ENCODE measurements at places on chromosomes 6 and 20.

GRCh38 chr20:49983123-49983847, 505 bp downstream of the SNAI1 start:
- no peak for DNase-seq

GRCh38 chr6:167079853-167080297, 43.0 kb upstream of the CCR6 start:
- no peak for DNase-seq

- DNase-seq = no peak
Observed at GRCh38 chr6:75299801-75300530, 15.4 kb upstream of the TMEM30A start.

GRCh38 chr6:6105472-6106036, 98.8 kb upstream of the NRN1 start:
- DNase-seq = no peak

GRCh38 chr6:163311830-163312229, 102.7 kb upstream of the QKI start:
- no peak for DNase-seq

- no peak for DNase-seq
Observed at GRCh38 chr6:106501960-106502371, 127.3 kb downstream of the RTN4IP1 start.

DNA sequence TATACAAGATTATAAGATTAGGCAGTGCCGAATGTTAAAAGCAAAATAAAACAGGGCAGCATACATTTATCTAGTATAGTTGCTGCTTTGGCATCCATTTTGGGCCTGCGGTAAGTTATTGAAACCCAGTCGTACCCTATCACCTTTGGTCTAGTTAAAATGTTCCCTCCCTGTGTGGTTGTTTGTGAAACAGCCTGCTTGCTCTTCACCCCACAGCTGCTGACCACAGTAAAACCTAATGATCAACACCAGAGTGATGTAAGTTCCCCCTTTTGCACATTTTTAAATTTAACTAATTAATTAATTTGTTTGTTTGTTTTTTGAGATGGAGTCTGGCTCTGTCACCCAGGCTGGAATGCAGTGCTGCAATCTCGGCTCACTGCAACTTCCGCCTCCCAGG, 50.3 kb upstream of the TXNDC5 start:
- no peak for DNase-seq

GRCh38 chr6:70168681-70169377, 134.1 kb downstream of the COL9A1 start:
- no peak for DNase-seq

- peak; percentile 63 for DNase-seq
Observed at GRCh38 chr6:54010340-54011276, 100.6 kb upstream of the MLIP start.

- DNase-seq = peak; percentile 5
Observed at GRCh38 chr6:153568628-153569027, 437.5 kb upstream of the RGS17 start.

DNA sequence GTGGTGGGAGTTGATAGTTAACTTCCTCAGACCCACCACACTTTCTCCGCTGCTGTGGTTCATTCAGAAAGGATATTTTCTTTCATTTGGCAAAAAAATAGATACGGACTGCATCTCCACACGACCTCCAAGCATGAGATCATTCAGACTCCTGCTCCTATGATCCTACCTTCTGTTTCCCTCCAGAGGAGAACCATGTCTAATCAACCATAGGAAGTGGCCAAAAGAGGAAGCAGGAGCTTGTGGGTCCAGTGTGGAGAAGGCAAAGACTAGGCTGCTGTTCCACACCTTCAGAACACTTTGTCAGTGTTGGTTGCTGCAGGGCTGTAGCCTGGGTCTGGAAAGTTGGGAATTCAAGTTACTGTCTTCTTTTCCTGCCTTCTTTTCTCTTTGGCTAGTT, 10.6 kb upstream of the KIF13A start:
- no peak for DNase-seq

DNA sequence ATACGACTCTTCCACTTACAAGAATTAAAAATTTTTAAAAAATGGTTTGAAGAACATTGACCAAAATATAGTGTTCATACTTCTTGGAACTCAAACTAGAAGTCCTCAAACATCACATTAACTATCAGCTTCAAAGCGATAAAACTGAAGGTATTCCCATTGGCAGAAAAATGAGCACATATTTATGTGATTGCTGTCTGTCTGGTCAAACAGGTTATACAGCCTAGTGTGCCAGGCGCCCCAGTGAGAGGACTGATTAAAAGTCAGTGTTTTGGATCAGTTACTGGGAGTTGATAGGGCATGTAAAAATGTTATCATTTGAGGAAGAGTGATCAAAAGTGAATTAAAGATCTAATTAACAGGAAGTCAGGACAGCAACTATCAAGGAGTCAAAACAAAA, 738.8 kb downstream of the HDGFL1 start:
- no peak for DNase-seq

DNA sequence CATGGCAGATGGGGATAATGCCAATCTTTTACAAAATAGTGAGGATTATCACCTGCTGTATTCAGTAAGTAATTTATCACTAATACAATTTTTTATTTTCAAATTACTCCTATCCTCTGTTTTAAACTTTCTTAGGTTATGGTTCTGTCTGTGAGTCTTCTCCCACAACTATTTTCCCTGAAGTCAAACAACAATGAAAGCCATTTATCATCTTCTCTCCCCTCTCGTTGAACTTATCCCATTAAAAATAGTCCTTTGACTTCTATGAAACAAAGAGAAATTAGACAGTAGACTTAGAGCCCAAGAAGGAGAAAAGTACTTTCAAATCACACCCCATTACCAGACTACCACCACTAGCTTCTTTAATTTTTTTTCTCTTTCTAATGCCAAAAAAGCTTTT, 147.7 kb downstream of the SIM1 start:
- no peak for DNase-seq
